ENCODE measurements at places on chromosomes 6 and 20.
A peak's percentile ranks its signal among the peaks of the same experiment; 100 is the strongest.

DNA sequence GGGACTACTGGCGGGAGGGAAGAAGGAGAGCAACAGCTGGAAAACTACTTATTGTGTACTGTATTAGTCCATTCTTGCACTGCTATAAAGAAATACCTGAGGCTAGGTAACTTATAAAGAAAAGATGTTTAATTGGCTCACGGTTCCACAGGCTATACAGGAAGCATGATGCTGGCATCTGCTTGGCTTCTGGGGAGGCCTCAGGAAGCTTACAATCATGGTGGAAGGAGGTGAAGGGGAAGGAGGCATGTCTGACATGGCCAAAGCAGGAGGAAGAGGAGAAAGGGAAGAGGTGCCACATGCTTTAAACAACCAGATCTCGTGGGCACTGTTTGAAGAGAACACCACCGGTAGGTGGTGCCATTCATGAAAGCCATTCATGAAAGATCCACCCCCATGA is 67.3 kb downstream of the GMDS start:
- no peak for DNase-seq

DNA sequence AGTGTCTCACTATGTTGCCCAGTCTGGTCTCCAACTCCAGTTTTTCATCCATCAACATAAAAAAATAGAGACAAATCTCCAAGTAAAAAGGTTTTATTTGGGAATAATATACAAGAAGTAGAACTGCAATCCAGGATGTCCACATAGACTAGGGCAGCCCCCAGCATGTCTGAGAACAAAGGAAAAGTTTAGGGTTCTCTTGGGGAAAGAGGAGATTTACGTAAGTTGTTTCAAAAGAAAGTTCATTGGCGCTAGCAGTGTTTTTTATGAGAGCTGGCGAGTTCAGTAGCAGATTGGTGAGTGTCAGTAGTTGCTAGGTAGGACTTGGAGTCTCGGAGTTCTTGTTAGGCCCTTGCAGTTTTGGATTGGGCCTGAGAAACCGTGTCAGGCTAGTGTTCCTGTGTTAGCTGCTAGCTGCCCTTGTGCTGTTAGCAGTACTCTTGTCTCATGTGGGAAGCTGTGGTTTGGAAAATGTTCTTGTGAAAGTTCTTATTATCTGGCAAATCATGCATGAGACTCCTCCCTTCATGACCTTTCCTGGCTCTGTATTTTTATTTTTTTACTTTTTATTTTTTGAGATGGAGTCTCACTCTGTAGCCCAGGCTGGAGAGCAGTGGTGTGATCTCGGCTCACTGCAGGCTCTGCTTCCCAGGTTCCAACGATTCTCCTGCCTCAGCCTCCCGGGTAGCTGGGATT is 24.7 kb downstream of the TTLL9 start:
- DNase-seq, result peak; percentile 87

GRCh38 chr20:47934761-47935160 is 149.5 kb upstream of the SULF2 start:
- DNase-seq, result no peak

DNA sequence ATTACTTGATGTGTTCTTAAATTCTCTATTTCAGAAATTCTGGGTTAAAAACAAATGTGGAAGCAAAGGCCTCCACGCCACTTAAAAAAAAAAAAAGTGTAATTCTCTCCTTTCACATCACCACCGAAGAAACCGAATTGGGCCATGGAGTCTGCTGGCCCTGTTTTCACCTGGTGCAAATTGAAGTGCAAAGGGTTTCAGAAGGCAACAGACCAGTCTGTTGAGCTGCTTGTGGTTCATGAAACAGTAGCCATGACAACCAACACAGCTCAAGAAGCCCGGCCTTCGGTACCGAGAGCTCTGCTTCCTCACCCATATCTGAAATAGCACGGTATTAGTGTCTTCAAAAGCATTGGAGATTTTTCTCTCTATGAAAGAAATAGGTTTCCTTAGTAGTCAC is 63.1 kb downstream of the GMPR start:
- no peak for DNase-seq

GRCh38 chr6:43070028-43070632 is 6.0 kb upstream of the PTK7 start:
- DNase-seq, result peak; percentile 78

DNA sequence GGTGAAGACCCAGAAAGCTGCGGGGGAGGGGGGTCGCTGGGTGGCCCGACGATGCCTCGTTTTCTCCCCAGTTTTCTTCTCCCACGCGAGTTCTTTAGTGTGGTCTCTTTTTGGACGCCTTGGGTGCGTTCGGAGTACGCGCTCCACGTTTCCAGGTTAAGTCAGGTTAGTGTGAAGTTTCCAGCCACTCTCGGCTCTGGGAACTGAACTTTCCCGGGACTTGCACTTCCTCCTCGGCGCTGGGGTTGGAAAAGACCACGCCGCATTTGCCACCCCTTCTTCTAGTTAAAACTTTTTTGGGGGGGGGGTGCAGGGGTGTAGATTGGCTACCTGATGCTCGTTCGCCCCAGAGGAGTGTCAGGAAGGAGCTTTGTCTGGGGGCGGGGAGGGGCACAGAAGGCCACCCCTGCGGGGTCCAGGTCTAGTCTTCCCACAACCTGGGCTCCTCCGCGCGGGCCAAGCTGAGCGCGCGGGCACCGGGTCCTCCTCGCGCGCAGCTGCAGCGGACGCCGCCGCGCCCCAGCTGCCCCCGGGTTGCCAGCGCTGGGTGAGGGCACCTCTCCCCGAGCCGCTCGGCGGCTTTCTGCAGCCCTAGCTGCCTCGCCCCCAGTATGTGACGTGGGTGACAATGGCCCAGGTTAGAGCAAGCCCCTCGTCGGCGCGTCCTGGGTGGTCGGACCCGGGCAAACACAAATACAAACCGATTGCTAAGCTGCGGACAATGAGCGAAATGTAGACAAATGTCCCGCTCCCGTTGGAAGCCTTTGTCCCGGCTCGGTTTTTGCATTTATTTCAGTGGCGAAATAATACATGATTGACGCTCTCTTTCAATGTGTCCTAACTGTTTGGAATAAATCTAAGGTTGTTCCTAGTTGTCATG is 1.7 kb upstream of the NKX2-2 start:
- no peak for DNase-seq

DNA sequence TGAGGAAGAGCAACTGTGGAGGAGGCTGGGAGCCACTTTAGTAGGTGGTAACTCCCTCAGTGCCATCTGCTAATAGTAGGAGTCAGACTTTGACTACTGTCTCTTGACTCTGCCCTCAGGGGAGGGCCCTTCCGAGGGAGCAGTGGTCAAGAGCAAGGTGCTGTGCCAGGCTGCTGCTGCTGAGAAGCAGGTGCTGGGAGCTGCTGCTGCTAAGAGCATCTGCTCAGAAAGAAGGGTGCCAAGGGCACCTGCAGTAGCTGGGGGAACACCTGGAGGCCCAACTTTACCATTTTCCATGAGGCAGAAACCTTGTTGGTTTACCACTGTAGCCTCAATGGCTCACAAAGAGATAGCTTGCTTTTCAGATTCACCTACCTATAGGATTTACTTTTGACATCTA is 18.5 kb downstream of the GGTLC1 start:
- no peak for DNase-seq

DNA sequence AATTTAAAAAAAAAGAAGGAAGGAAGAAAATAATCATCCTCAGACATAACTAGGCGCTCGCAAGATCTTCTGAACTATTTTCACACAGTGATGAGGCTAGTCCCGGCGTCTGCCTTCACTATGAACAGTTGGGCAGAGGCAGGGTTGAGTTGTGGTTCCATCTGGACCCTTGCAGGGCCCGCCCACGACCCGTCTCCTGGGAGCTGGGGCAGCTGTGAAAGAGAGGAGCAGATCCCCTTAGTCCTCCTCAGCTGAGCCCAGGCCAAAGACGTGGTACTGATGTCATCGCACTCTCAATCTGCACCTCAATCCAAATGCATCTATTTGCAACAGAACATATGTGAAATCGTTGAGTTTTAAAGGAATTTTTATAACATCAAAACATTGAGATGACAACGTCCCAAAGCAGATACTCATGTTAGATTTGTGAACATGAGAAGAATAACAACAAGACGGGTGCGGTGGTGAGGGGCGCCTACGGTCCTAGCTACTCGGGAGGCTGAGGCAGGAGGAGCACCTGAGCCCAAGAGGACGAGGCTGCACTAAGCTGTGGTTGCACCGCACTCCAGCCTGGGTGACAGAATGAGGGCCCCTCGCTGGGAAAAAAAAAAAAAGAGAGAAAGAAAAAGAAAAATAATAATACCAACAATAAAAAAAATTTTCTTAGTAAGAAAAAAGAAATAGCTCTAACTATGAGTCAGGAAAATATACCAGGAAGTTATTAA is 15.3 kb downstream of the TCFL5 start:
- DNase-seq, result no peak

GRCh38 chr6:166424431-166424830 is 41.7 kb upstream of the MPC1 start:
- no peak for DNase-seq

GRCh38 chr6:149895833-149896271 is 2.1 kb downstream of the RAET1E start:
- DNase-seq, result peak; percentile 41

GRCh38 chr6:1400126-1400850 is 10.9 kb downstream of the FOXF2 start:
- DNase-seq, result no peak

DNA sequence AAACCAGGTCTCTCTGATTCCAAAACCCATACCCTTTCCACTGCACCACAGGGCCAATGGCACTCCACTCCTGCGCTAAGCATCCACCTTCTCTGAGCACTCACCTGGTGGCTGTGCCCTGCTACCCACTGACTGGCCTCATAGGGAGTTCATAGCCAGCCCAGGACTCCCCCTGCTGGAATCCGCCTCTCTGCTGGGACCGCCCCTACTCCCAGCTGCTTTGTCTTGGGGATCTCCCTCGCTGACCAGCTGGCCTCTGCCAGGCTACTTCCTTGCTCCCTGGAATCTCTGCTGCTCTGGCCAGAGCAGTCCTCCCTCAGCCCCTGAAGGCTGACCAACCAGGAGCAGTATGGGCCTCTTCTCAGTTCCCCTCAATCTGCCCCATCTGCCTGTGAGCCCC is 129.7 kb downstream of the FAXC start:
- DNase-seq, result no peak

GRCh38 chr6:15948930-15949900 is 179.7 kb upstream of the MYLIP start:
- DNase-seq, result peak; percentile 26

DNA sequence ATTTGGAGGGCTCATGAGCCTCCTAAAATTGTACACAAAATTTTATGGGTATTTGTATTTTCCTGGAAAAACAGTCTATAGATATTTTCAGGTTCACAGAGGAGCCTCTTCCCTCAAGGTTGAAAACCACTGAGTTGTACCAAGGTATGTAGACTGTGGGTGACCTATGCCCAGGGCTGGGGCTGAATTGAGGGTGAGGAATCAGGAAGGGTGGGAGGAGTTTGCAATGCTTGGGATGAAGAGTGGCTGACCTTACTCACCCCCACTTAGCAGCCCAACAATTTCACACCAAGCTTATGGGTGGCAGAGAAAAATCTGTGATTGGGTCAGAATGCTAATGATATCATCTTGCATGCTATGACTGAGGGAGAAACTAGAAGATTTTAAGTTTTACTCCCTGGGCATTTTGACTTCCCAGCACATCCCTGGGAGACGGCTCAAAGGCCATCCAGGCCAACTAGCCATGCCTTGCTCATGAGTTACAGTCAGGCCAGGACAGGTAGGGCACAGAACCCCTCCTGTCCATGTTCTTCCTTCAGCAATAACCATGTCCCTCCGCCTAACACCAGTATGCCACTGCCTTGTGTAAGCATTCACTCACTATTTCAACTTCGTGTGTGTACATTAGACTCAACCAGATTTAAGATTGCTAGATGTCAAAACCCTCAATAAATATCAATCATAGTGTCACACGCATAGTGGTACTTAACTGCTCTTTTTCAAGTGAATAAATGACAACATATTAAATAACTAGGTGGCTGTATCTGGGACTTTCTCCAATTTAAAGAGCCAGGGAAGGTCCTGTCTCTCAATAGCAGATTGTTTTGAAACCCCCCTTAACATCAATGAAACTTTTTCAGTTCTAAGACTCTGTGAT is 16.6 kb downstream of the ADTRP start:
- DNase-seq, result no peak

GRCh38 chr20:40090236-40090635 is 598.8 kb downstream of the MAFB start:
- no peak for DNase-seq

- DNase-seq, result no peak
These were observed 143.1 kb downstream of the QRSL1 start for GRCh38 chr6:106772270-106773142.

- DNase-seq, result no peak
These were observed 47.5 kb upstream of the JAG1 start for GRCh38 chr20:10721137-10721896.

- peak; percentile 24 for DNase-seq
These were observed 147.0 kb downstream of the SOX4 start for GRCh38 chr6:21740376-21741124.

DNA sequence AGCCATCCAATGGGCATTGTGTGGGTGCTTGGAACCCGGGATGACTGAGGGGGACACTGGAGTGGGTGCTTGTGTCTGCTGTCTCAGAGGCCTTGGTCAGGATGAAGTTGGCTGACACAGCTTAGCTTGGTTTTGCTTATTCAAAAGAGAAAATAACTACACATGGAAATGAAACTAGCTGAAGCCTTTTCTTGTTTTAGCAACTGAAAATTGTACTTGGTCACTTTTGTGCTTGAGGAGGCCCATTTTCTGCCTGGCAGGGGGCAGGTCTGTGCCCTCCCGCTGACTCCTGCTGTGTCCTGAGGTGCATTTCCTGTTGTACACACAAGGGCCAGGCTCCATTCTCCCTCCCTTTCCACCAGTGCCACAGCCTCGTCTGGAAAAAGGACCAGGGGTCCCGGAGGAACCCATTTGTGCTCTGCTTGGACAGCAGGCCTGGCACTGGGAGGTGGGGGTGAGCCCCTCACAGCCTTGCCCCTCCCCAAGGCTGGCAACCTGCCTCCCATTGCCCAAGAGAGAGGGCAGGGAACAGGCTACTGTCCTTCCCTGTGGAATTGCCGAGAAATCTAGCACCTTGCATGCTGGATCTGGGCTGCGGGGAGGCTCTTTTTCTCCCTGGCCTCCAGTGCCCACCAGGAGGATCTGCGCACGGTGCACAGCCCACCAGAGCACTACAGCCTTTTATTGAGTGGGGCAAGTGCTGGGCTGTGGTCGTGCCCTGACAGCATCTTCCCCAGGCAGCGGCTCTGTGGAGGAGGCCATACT is 49.4 kb downstream of the PYGB start:
- DNase-seq, result no peak

- peak; percentile 45 for DNase-seq
These were observed 34.1 kb upstream of the SLC35D3 start for GRCh38 chr6:136887953-136888352.
